ENCODE measurements at places on chromosomes 16 and 17.
A peak's percentile ranks its signal among the peaks of the same experiment; 100 is the strongest.

DNA sequence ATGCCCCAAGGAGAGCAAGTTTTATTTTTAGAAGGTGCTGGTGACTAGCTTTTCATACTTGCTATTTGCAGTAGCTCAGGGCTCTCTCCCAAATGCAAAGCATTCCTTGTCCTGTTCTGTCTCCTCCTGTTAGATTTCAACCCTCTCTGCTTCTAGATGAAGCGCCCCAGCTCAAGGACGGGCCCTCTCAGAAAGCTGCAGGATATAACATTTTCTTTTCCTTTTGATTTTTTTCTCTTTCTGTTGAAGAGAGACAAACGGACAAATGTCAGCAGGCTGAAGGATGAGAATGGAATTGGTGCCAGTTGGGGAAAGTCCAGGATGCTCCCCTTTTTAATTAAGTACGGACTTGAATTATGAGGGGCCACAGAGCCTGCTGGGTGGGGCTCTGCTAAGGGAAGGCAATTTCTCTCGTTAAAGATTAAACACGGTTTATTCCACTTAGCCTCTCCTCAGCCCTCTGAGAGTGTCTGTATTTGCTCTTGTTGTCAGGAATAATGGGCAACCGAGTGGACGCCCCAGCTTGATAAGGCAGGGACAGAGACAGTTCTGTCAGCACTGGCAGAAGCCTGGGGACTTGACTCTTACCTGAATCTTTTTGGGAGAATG is 6.2 kb upstream of the ETV4 start:
- no peak for DNase-seq

GRCh38 chr16:19375561-19376158 is 42.0 kb upstream of the TMC5 start:
- DNase-seq: no peak

DNA sequence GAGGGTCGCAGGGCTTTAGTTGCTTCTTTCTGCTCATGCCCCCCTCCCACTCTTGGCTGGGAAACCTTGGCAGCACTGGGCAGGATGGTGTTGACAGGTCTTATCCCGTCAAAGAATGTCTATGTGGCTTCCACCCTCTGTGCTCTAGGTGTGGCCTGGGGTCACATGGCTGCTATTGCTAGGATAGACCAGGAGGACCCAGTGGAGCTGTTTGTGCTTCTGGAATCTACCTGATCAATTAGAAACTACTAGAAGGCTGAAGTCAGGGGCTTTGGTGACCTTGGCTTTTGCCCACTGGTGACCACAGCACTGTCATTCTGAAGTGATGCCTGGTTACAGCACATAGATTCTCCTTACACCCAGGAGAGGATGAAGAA is 105.8 kb downstream of the CMIP start:
- no peak for DNase-seq

- no peak for DNase-seq
Observed at GRCh38 chr16:9407206-9407758, 315.8 kb downstream of the HAPSTR1 start.

- no peak for DNase-seq
Observed at GRCh38 chr17:16938031-16938430, 33.9 kb downstream of the TNFRSF13B start.

GRCh38 chr17:21279198-21279535 is 5.3 kb upstream of the MAP2K3 start:
- DNase-seq: no peak

DNA sequence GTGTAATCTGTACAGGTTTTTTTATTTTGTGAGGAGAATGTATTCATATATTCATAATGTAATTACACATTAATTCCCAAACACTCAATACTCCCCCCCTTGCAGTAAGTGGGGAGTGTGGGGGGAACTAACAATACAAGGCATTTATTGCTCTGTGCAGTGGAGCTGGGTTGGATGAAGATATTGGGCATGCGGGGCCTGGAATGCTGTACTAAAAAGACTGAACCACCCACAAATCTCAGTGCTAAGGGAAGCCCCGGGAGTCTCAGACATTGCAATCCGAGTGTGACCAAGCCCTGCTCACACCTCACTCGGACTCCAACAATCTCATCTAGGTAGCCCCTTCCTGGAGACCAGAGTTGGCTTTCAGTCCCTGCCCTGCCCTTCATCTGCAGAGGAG is 6.0 kb downstream of the PLLP start:
- DNase-seq: no peak

DNA sequence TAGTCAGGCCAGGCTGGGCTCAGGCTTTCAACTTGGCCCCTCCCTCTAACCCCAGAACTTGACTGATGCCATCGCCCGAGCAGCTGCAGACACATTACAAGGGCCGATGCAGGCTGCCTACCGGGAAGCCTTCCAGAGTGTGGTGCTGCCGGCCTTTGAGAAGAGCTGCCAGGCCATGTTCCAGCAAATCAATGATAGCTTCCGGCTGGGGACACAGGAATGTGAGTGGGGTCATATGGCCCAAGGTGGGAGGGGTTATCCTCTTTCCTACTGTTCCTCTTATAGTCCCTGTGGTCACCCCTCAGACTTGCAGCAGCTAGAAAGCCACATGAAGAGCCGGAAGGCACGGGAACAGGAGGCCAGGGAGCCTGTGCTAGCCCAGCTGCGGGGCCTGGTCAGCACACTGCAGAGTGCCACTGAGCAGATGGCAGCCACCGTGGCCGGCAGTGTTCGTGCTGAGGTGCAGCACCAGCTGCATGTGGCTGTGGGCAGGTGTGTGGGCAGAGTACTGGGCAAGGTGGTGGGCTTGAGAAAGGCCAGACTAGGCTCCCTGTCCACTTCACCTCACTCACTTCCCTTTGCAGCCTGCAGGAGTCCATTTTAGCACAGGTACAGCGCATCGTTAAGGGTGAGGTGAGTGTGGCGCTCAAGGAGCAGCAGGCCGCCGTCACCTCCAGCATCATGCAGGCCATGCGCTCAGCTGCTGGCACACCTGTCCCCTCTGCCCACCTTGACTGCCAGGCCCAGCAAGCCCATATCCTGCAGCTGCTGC is 2.1 kb upstream of the NRN1L start:
- DNase-seq: no peak

- DNase-seq: peak; percentile 31
Observed at GRCh38 chr16:84175350-84176081, 11.3 kb downstream of the TAF1C start.

DNA sequence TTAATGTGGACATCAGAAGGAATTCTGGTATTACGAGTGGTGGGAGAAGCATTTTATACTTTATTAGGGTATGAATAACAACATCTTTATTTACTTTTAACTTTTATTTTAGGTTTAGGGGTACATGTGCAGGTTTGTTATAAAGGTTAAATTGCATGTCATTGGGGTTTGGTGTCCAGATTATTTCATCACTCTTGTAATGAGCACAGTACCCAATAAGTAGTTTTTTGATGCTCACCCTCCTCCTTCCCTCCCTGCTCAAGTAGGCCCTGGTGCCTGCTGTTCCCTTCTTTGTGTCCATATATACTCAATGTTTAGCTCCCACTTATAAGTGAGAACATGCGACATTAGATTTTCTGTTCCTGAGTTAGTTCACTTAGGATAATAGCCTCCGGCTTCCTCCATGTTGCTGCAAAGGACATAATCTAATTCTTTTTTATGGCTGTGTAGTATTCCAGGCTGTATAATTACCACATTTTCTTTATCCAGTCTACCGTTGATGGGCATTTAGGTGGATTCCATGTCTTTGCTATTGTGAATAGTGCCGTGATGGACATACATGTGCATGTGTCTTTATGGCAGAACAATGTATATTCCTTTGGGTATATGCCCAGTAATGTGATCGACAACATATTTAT is 456.2 kb downstream of the XYLT1 start:
- no peak for DNase-seq

GRCh38 chr17:43135454-43135819 is 10.3 kb upstream of the BRCA1 start:
- no peak for DNase-seq

GRCh38 chr16:73615071-73615940 is 567.4 kb upstream of the ZFHX3 start:
- no peak for DNase-seq

GRCh38 chr16:65274566-65274965 is 152.7 kb upstream of the CDH11 start:
- no peak for DNase-seq

DNA sequence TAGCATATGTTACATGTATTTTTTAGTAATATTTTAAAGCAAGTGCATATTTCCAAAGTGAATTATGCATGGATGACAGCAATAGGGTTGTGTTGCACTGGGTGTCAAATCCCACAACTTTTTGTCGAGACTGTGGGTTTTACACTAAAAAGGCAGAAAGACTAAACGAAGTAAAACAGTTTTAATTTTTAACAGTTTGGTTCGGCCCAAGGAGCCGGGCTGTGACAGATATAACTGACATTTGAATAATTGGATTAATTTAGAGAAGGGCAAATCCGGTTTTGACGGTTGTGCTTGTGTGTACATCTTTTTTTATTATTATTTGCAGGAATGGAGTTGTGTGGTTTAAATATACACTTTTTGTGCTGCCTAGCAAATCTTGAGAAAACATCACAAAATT is 263.6 kb downstream of the FTO start:
- no peak for DNase-seq

DNA sequence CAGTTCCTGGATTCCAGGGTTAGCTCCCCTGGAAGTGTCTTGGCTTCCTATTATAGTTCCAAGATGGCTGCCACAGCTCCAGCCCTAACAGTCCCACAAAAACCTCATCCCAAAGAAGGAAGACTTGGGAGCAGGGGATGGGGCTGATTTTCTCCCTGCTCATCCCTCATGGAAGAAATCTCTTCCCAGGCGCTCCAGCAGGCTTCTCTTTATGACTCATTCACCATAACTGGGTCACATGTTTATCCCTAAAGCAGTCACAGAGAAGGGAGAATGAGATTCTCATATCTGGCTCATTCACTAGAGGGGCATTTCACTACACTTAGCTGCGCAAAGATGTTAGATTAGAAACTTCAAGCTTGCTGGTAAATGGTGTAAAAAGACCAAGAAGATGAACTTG is 206.5 kb upstream of the IRX3 start:
- DNase-seq: no peak

DNA sequence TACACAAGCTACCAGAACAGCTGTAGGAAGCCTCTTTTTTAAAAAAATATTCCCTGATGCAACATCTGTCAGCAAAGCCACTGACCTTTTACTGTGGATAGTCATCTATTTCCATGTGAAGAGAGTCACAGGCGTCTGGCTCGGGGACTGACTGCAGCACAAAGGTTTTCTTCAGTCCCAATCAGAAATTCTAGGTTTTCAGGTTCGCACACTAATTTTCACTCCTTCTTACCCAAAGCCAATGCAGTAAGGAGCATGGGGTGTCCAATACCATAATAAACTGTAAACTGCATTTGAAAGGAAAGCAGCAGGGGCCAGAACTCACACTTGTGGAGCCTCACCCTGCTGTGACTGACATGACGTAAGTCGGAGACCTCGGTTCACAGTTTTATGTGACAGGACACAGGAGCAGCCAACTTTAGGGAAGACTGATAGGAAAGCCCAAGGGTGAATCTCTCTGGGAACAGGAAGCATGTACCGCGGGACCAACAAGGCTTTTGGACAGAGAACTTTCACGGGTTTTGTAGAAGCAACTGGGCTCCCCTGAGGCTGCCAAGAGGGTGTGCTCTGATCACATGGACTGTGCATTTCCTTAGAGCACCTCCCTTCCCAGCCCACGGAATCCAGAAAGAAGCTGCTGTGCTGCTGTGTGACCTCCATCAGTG is 9.1 kb upstream of the TMEM100 start:
- no peak for DNase-seq

GRCh38 chr17:61414141-61414935 is 14.7 kb downstream of the TBX2 start:
- DNase-seq: no peak

- DNase-seq: no peak
Observed at GRCh38 chr17:59432657-59433056, 101.2 kb downstream of the YPEL2 start.

- no peak for DNase-seq
Observed at GRCh38 chr17:58693208-58693607, 806 bp downstream of the RAD51C start.

DNA sequence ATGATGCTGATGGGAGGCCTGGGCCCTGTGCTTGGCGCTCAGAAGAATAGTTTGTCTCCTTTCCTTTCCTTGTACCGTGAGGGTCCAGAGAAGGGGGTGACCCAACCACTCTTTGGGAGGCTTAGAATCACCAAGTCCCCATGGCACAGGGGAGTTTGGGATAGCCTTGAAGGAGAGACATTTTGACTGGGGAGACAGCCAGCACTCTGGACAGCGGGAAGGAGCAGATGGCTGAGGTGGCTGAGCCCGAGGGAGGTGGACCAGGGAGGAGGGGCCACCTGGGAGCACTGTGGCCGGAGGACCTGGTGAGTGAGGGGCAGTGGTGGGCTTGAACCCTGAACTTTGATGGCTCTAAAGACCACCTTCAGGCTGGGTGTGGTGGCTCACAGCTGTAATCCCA is 18.2 kb downstream of the MGAT5B start:
- DNase-seq: no peak

DNA sequence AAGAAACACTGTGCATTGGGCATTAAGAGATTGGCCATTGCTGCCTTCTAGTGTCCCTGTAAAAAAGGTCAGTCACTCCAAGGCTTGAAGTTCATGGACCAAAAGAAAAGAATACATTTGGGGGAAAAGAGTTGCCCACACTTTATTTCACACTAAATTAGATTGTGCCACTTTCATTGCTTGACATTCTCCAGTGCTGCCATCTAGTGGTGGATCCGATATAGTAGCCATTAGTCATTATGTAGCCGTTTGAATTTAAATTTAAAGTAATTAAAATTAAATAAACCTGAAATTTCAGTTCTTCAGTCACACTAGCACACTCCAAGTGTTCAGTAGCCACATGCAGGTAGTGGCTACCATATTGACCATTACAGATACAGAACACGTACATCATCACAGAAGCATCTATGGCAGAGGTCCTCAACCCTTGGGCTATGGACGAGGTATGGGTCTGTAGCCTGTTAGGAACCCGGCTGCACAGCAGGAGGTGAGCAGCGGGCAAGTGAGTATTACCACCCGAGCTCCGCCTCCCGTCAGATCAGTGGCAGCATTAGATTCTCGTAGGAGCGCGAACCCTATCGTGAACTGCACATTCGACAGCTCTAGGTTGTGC is 21.9 kb upstream of the CDH5 start:
- no peak for DNase-seq

GRCh38 chr17:81258292-81258691 is 19.2 kb downstream of the NDUFAF8 start:
- DNase-seq: no peak

DNA sequence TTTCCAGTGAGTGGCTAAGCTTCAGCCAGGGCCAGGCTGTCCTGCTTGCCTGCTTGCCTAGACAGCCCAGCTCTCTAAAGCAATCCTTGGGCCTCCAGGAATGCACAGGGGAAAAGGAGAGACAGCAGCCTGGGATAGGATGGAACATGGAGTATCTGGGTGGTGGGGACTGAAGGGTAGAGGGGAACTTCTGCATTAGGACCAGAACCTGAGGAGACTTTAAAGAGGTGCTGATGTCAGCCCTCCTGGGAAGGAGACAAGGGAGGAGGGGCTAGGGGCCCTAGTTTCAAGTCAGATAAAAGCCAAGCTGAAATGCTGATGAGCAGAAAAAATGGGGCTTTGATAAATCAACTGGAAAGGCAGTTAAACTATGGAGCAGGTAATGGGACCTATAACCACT is 1.8 kb downstream of the HOXB7 start:
- no peak for DNase-seq

DNA sequence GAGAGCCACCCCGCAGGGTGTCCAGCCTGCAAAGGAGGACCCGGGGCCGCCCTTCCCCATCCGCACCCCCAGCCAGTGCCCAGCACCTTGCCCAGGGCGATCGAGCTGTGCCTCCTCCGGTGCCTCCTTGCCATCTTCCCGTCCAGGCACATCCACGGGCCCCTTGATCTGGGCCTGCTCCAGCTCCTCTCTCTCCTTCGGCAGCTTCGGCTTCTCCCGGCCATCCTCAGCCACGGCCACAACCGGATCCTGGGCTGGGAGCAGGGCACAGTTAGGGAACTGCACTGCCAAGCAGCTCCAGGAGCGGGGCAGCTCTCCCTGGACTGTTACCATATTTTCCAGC is 13.8 kb downstream of the NDUFAF8 start:
- DNase-seq: no peak

Data from stimulated activated CD8-positive, alpha-beta memory T cell treated with anti-CD3 and anti-CD28 coated beads, Interleukin-4, amount 100 ng/mL, for 4 hours (primary cell).